ENCODE measurements at places on chromosomes 7 and 10.

- no peak for DNase-seq
Measured at GRCh38 chr10:178208-178607, 43.0 kb downstream of the ZMYND11 start.

DNA sequence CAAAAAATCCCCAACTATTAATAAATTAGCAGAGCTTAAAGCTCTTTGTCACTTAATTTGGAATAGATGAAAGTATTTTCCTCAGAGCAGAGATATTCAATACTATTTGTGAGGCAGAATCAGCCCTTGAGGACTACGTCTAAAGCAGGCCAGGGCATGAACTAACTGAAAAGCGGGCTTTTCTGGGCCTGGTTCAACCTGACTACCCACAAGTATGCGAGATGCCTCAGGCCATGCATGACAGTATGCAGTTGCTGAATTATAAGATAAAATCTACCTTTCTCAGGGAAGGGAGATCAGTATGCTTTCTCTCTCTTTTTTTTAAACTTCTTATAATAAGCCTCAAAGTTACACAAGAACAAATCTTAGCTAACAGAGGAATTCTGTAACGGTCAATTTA is 20.1 kb downstream of the TMEM168 start:
- no peak for DNase-seq

DNA sequence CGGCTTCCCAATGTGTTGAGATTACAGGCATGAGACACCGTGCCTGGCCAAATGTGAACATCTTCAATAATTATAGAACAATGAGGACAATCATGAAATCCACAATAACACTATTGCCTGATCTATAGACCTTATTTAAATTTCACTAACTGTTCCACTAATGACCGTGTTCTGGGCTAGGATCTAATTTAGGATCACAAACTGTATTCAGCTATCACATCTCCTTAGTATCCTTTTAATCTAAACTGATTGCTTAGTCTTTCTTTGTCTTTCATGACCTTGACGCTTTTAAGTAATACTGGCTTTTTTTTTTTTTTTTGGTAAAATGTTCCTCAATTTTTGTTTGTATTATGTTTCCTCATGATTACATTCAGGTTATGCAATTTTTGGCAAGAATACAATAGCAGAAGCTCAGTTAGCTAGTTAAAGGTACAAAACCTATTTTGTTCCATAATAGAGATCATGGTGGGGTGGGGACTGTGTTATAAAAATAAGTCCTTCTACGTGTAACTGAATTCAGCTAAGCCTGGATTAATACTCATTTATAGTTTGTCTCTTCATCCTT is 158.4 kb downstream of the AOAH start:
- DNase-seq: no peak

DNA sequence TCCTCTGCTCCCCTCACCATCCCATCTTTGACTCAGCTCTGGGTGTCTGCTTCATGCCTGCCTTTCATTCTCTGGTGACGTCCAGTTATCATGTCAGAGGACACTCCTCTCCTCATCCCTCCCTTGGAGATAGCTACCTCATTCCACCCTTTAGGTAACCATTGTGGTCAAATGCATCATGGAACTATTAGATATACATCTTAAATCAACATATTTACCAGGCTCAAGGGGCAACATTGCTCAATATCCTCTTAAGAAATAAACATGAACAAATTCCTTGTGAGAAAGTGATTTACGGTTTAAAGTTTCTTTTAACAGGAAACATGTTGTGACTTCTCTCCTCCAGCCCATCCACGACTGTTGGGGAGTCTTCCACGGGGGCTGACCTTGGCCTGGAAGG is 511.6 kb upstream of the IGFBP3 start:
- DNase-seq: no peak

DNA sequence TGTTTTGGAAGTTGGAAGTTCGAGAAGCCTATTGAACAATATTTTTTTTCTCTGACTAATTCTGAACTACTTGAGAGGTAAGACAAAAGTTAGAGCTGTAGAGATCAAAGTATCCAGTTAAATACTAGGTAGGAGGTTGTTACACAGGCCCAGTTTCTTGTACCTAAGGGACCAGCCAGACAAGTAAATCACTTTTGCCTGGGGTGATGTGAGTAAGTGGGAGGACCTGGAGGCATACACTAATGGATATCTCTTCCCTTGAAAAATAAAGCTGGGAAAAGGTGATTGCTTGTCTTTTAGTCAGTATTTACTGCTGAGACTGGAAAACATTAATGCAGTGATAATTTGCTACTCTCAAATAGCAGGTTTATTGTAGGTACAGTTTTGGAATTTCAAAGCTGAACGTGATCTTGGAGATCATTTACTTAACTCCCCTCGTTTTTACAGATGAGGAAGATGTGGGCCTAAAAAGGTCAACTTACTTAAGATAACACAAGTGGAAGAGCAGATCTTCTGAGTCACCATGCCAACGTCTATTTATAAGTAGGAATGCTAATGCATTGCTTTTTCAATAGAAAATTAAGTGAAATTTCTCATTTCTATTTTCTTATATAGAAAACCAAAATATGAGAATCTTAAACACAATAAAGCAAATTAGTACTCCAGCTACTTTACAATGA is 181.3 kb downstream of the PPP1R9A start:
- no peak for DNase-seq

GRCh38 chr10:85971494-85971893 is 395.1 kb downstream of the GRID1 start:
- DNase-seq: no peak

- no peak for DNase-seq
Measured at GRCh38 chr10:88831709-88832108, 19.9 kb downstream of the ANKRD22 start.

DNA sequence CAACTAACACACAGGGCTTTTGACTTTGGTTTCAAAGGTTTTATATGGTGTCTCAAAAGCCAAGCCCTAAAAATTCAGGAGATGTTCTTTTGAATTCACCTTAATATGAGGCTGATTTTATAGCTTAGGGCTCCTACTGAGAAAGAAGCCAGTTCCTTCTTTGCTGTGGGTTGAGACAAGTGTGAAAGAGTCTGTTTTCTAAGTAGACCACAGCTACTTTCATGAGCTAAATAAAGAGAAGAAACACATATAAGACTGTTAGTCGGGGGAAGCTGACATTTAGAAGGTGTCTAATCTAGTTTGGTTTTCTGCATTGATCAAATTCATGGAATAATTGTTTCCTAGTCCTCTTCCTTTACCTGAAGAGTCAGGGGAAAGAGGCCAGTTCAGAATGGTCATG is 332.1 kb upstream of the CELF2 start:
- no peak for DNase-seq

DNA sequence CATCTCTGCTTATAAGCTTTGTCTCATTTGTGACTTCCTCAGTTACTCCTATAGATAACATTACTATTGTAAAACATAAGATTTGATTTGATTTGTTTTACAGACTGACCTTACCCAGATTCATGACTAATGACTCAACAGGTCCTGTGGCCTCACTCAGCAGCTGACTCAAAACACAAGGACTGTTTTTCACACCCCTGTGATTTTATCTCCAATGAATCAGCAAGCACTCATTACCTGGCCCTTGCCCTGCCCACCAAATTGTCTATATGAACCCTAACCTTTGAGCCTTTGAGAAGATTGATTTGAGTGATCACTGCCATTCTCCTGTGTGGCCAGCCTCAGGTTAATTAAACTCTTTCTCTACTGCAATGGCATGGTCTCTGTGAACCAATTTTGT is 1064.6 kb upstream of the LRRTM3 start:
- DNase-seq: no peak

GRCh38 chr7:69770613-69771012 is 172.3 kb downstream of the AUTS2 start:
- no peak for DNase-seq

DNA sequence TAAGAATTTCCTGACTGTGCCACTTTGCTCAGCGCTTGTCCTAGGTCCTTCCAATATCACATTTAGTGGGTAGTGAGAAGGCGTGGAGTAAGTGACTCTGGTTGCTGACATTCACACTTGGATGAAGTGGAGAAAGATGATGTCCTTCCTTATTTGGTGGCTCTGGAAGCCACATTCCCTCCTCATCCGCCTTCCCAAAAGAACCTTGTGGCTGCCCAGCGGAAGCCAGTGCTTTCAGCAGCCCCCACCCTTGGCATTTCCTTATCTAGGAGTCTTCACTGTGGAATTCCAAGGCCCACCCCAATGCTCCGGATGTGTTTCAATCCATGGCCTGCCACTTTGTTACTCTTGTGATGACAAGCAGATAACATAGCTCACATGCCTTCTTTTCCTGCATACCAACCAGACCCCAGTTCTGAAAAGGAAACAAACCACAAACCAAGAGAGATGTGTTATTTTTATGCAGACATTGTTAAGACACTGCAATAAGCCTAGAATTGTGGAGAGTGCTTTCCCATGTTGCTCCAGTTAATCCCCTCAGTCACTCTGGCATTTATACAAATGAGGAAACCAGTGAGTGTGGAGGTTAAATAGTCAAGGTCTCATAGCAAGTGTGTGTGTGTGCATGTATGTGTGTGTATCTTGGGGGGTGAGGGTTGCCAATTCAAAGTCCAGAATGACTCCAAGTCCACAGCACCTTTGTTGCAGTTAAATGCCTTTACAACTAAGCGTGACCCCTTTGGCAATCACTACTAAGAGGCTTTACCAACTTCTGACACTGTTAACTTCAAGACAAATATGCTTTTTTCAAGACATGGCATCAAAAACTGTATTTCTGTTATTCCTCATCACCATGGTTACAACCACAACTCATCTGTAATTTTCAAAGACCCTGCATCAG is 10.3 kb upstream of the ANKRD1 start:
- no peak for DNase-seq

DNA sequence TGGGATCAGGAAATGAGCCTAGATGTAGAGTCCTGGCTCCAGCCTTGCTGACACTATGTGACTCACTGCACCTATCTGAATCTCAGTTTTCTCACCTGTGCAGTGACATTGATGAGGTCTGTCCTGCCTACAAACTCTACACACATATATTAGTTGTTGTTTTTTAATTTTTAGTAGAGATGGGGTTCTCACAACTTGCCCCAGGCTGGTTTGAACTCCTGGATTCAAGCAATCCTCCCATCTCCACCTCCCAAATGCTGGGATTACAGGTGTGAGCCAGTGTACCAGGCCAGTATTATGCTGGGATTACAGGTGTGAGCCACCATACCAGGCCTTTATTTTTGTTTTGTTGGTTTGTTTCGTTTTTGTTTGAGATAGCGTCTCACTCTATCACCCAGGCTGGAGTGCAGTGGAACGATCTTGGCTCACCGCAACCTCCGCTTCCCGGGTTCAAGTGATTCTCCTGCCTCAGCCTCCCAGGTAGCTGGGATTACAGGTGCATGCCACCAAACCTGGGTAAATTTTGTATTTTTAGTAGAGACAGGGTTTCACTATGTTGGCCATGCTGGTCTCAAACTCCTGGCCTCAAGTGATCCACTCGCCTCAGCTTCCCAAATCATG is 11.8 kb upstream of the DDIT4 start:
- no peak for DNase-seq

DNA sequence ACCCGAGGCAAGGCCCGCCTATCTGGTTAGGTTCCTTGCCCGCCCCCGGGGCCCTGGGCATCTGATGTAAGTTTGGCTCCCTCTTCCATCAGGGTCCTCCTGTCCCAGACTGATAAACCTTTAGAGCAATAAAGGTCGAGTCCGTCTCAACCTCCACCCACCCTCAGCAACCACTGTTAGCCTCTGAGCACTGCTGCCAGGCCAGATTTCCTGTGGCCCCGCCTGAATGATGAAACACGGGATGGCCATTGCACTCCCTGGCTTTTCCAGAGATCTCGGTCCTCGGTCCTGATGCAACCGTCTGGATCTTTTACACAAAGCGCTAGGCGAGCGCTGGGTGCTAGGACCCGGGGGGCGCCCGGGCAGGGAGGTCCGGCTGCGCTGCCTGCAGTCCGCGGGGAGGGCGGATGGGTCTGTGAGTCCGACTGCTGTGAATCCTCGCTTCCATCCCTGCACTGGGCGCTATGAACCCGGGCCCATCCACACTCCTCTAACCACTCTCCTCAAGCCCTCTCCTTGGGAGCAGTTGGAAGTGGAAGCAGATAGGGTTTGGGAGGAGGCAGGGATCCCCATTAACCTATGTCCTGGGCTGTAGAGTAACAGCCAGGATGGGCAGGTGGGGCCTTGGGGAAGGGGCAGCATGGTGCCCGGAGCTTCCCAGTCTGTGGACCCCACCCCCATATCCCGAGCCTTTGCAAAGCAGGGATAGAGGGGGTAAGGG is 875 bp upstream of the DDIT4 start:
- no peak for DNase-seq

- no peak for DNase-seq
Measured at GRCh38 chr7:4271716-4272015, 410.4 kb upstream of the FOXK1 start.

DNA sequence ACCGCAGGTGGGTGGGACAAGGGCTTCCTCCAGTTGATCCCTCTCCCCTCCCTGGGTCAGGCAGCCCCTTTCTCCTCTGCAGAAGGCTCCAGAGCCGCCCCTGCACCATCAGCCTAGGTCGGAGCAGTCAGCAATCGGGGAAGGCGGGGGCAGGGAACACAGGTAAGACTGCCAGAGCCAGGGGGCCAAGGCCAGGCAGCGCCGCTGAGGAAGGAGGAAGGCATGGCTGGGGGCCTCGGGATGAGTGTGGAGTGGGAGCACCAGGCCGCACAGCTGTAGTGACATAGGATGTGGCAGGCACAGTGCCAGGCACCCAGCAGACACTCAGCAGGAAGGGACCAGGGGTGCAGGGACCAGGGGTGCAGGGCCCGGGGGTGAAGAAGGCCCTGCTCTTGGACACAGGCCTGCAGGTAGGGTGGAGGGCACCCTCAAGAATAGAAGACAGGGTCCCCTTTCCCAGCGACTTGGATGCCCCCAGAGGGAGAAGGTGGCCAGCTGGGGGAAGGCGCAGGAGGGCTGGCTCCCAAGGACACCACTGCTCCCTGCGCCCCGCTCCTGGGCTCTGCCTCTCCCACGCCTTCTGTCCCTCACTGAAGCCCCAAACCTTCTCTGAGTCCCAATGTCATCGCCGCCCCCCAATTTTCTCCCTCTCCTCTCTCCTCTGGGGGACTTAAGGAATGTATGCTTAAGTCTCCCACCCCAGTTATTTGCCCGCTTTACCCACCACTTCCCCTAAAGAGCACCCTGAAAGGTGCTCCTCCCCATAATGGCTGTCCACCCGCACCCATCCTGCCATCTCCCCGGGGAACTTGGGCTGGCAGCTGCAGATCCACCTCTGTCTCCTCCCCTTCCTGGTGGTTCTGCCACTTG is 38.5 kb downstream of the CAMK2B start:
- no peak for DNase-seq

- DNase-seq: no peak
Measured at GRCh38 chr7:143360788-143361551, 1.5 kb downstream of the FAM131B start.

- no peak for DNase-seq
Measured at GRCh38 chr10:69337296-69338132, 59.2 kb downstream of the HK1 start.

GRCh38 chr7:45898222-45898621 is 9.9 kb downstream of the IGFBP1 start:
- no peak for DNase-seq

DNA sequence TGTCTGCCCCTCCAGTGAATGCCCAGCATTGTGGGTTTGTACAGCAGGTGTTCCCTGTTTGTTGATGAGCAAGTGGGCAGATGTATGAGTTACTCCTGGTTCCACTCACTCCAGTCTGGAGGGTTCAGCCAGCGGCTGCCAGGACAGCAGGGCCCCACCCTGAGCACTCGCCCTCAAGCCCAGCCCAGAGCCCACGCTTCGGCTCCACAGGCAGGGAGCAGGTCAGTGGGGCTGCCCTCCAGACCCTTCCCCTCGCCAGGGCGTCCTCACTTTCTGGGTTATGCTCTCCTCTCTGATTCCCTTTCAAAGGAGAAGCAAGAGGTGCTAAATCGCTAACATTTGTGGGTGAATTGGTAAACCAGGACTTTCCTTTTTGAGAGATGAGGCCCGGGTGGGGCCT is 4.8 kb upstream of the VIPR2 start:
- no peak for DNase-seq
